Stimulated activated CD4-positive, alpha-beta T cell treated with anti-CD3 and anti-CD28 coated beads, TNF-alpha, amount 100 ng/mL, for 24 hours (primary cell): ENCODE measurements at places on chromosomes 2 and 18.

DNA sequence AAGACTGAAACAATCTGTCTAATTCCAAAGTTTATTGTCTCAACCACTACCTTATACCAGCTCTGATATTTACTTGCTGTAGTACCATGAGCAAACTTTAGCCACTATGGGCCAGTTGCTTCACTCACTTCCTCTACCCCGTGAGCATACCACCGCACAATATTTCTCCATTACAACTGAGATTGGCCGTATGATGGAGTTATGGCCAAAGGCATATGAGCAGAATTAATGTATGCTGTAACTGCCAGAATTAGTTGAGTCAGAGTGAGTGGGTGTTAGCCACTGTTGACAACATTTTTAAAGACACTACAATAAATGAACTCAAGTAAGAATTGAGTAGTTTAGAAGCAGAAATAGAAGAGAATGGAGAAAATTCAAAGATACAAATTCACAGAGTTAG lies 69.7 kb downstream of the LRATD1 start:
- no peak for DNase-seq

- no peak for DNase-seq
These were observed 102.3 kb downstream of the OSR1 start for GRCh38 chr2:19256121-19256601.

GRCh38 chr2:201415149-201415548 lies 36.1 kb downstream of the TRAK2 start:
- DNase-seq = no peak

- DNase-seq = no peak
These were observed 33.1 kb upstream of the CYP27A1 start for GRCh38 chr2:218748741-218749441.

DNA sequence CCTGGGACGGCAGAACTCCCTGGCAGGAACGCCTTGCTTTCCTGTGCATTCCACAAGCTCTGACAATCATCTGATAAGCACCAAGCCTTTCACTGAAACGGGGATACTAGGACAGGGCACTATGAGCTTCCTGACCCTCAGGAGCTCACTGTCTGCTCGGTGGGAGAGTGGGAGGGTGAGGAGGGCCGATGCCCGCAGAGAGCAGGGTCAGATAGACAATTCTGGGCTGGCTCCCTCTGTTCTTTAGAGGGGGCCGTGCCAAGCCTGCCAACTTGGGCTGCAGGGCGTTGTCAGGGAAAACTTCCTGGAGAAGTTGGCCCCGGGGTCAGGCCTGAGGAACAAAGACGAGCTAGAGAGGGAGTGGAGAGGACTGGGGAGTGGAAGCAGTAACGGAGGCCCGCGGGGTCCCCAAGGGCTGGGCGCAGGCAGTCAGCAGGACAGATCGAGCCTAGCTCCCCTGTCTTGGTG lies 82.0 kb downstream of the CTAGE1 start:
- no peak for DNase-seq

- no peak for DNase-seq
These were observed 210.1 kb downstream of the NDUFA10 start for GRCh38 chr2:239814861-239815601.

DNA sequence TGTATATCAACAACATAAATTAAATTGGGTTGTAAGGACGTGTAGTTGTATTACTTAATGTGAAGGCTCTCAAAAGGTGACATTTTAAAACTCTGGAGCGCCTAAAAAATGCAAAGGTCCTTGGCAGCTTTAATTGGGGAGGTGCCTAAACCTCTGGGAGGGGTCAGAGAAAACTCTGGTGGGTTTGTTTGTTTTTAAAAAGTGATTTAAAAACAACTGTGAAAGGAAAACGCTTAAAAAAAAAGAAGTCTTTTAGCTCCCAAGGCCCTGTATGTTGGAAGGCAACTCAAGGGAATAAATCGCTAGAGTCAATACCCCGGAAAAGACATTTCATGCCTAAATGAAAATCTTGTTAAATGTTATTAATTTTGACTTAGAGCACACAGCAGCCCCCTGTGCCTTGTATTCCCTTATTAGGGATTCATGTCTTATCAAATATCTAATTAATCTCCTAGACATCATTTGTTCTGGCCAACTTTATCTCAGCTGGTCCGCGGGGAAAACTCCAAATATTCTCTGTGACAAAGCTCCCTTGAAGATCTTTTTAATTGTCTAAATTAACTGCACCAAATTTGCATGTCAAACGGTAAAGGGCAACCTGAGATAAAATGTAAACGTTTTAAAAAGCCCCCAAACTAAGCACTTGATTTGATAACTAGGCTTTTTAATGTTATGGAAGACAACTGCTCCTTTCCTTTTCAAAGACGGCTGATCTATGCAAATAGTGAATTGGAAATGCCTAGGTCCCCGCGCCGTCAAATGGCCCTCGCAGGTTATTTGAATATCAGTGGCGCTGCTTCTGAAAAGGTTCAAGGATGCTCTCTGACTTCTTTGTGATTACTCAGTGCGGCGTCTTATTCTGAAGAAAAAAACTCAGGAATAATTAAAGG lies 4.2 kb downstream of the SP9 start:
- DNase-seq = no peak

GRCh38 chr18:13175266-13175665 lies 43.3 kb upstream of the LDLRAD4 start:
- DNase-seq = no peak

- DNase-seq = peak; percentile 24
These were observed 182.6 kb upstream of the HAAO start for GRCh38 chr2:42974721-42975717.

- no peak for DNase-seq
These were observed 140.7 kb downstream of the NCK2 start for GRCh38 chr2:105885456-105885855.

DNA sequence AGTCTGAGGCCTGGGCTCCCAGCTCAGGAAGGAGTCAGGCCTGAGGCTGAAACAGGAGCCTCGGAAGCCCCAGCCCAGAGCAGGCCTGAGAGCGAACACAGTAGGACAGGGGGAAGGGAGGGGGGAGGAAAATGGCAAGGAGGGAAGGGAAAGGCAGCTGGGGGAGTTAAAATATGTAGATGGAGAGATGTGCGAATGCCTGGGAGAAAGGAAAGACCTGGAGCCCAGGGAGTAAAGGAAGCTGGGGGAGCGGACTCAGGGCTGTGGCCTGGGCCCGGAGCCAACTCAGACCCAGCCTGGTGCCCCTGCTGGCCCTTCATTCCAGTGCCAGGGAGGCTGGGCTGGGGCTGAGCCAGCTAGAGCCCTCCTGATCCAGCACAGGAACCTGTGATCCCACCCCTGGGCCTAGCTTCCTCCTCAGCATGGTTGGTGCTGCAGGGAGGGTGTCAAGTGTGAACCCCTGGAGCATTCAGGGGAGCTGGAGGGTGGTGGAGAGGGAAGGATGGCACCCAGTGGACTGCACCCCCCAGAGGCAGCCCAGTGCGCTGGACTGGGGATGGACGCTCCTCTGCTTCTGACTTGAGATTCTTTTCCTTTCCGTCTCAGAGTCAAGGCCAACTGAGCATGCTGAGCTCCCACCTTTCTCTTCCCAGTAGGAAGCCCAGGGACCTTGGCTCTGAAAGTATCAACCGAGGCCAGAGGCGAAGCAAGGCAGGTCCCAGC lies 46.3 kb downstream of the EMX1 start:
- DNase-seq = no peak

DNA sequence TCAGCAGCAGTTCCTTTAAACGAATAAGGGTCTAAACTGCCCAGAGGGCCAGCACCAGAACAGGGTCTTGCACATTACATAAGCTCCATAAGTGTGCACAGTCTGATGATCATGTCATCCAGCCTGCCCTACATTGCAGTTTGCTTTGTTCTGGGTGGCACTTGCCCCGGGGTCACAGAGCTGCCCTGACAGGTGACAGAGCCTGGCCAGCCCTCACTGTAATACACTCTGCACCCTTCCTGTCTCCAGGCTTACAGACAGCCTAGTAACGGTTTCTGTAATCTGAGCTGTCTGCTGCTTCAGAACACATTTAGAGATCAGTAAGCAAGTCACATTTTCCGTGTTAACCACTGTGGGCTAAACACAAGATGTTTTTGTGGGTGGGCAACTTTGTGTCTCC lies 213.3 kb downstream of the FAM210A start:
- DNase-seq = no peak

DNA sequence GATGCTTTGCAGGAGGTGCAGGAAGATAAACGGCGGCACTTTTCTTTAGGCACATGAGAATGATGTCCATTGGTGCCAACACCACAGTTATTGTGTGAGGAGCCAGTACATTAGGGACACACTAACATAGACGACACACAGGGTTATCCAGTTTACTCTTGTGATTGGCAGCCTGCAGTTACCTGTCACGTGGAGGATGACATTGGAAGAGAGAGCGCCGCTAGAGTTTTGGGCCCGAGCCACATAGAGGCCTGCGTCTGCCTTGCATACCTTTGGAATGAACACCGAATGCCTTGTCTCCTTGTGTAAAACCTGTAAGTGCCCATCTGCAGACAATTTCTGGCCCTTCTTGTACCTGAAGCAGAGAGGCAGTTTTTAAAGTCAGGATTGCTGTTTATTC lies 26.9 kb upstream of the TTN start:
- DNase-seq = no peak

DNA sequence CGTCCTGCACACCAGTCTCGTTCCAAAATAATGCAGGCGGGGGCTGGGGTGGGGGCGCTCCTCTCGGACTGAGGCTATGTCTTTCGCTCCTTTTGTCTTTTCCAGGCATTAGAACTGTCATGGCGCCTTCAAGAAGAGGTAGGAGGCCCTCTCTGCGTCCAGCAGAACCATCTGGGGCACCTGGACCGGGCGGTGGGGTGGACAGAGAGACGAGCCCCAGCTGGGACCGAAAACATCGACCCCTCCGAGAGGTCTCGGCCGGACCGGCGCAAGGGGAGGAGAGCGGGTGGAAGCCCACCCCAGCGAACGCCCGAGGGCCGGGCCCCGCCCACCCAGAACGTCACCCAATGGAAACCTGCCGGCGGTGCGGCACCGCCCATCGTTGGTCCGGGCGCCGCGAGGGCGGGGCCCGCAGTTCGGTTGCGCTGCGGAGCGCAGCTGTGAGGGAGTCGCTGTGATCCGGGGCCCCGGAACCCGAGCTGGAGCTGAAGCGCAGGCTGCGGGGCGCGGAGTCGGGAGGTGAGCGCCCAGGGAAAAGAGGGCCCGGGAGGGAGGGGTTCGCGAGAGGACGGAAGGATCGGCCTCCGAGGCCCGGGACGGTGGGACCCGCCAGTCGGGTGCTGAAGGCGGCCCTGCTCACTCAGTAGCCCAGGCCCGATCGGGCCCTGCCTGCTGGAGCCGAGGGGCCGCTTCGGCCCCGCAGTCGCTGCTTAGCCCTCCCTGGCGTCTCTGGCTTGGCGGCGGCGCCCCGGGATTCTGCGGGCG lies at the start of gene NRBP1:
NRBP1 (plus strand) TSS at position 419 of the 765 bp plus-strand sequence. CDS start 4,643 bp downstream, outside the sequence.
- DNase-seq = peak; percentile 93

DNA sequence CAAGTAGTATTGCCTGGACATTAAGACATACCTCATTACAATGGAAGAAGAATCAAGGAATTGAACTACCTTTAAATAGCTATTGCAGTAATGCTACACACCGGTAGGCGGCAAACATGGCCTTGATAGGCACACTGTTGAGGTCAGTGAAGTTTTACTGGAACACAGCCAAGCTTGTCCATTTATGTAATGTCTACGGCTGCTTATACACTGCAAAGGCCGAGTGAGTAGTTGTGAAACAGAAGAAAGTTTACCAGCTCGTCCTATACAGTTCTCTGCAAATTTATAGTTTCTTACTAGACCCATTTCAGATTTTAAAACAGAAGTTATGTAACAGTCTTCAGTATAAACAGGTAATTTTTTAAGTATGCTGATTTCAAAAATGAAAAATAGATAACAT lies 38.8 kb downstream of the PPP4R1 start:
- peak; percentile 3 for DNase-seq

- DNase-seq = no peak
These were observed 26.5 kb downstream of the SLC4A5 start for GRCh38 chr2:74316627-74317295.

DNA sequence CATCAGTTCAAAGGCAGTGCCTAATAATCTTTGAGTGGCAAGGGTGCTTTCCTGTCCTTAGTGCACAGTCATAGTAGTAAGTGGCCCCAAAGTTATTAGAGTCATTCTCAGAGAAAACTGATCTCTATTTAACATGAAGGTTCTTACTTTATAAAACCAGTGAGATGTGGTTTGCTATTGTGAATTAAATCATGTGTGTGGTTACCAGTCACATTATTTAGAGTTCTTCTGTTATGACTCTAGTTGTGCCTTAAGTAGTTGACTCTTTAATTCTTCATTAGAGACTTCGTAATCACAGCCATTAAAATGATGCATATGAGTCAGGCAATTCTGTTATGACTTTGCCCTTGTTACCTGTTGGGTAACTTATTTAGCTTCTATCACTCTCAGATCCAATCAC lies 1392.9 kb upstream of the ACVR2A start:
- DNase-seq = no peak

DNA sequence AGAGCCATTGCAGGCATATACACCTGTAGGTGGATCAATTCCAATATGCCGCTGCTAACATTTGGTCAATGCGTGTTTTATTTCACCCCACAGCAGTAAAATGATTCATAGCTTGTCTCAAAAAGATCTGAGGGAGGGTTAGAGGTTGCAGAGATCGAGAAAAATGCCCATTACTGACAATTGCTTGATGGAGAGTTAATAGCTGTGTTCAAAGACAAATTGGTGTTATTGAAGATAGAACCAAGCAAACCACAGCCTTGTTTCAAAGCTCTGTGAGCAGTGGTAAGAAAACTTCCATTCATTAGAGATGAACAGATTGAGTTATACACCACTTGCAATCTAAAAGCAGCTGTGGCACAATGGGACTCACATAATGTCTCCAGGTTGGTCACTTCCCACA lies 95.4 kb downstream of the KCNE4 start:
- DNase-seq = no peak

- DNase-seq = no peak
These were observed 74.5 kb downstream of the NCOA1 start for GRCh38 chr2:24565537-24565936.

DNA sequence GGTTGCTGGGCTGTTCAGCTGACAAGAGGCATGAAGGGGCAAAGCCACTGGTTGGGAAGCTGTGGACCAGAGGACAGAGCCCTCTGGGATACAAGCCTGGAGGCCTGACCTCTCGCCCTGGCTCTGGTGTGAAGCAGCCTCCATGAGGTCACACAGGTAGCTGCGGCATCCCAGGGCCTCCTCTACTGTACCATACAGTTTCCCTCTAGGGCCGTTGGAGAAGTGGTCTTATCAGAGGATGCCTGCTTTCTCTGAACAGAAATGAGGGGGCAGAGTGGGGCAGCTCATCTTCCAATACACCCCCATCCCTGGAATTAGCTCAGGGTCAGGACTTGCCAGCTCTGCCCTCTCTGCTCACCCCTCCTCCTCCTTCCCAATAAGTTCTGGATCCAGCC lies 135.1 kb upstream of the SMAD2 start:
- DNase-seq = no peak

- DNase-seq = no peak
These were observed 401.4 kb downstream of the NBAS start for GRCh38 chr2:15159751-15160177.

- DNase-seq = no peak
These were observed 498.2 kb downstream of the PTPRM start for GRCh38 chr18:8065284-8065683.

GRCh38 chr2:184654945-184655344 lies 56.6 kb downstream of the ZNF804A start:
- no peak for DNase-seq

GRCh38 chr2:147500229-147500628 lies 344.6 kb upstream of the ACVR2A start:
- no peak for DNase-seq
